ENCODE measurements at places on chromosomes 3 and 15. TPM values are rescaled to one million over a fixed set of nuclear protein-coding genes. Genes with fewer than 3 reads are reported as not detected.

GRCh38 chr3:32646761-32647160 lies 38.2 kb upstream of the CNOT10 start:
- no peak for DNase-seq

GRCh38 chr15:45641374-45641781 lies 6.5 kb downstream of the SQOR start:
- no peak for DNase-seq

DNA sequence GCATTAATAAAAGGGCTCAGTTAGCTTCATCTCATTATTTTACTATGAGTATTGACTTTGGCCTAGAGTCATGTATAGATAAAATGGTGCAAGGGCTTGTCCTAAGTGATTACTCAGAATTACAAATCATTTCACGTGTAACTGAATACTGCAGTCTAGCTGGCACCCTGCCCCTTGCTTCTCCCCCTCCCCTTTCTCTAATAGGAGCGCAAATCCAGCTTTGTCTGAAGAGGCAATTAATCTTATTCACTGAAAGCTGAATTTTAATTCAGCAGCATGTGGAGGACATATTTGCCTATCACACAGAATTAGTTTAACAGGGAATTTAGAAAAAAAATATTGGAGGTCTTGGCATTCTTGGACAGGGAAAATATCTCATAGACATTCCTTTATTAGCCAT lies 412.1 kb upstream of the DPH6 start:
- no peak for DNase-seq

DNA sequence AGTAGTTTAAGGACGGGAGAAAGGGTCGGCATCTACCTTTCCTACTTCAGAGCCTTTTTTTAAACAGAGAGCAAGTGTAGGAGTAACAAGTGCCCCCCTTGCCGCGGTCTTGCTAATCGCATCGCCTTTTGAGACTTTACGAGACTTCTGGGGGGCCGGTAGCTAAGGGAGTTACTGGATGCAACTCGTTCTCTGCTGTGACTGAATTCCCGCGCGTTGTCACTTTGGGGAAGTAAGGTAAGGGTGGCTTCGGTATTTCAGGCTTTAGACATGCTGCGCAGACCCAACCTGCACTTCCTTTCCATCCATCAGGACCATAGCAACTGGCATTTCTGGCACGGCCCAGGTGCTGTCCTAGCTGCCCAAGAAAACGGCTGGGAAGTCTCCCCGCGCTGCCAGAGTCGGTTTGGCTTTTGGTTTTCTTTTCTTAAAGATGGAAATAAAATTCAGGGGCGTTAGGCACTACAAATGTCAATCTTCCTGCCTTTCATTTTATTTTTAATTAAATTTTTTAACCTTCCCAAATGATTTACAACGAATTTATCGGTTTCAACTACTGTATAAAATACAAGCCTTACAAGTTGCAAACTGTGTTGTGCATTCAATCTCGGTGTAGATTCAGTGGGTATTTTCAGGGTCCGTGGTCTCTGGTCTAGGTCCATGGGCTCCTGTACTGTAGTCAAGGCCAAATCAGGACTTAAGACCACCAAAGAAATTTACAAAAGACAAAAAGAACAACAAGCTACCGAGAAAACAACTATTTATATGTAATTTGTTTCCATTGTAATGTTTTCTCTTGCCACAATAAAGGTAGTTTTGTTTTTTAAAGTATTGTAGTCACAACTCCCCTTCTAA lies 3.5 kb downstream of the MECOM start:
- no peak for DNase-seq

The MUC20 gene
- polyA plus RNA-seq = 0.23 TPM

The POC1A gene
- 12.1 TPM for polyA plus RNA-seq

The CCR1 gene
- polyA plus RNA-seq = not detected

GRCh38 chr3:116821371-116821770 lies 111.8 kb downstream of the TUSC7 start:
- DNase-seq = no peak

The SSUH2 gene
- polyA plus RNA-seq = not detected

DNA sequence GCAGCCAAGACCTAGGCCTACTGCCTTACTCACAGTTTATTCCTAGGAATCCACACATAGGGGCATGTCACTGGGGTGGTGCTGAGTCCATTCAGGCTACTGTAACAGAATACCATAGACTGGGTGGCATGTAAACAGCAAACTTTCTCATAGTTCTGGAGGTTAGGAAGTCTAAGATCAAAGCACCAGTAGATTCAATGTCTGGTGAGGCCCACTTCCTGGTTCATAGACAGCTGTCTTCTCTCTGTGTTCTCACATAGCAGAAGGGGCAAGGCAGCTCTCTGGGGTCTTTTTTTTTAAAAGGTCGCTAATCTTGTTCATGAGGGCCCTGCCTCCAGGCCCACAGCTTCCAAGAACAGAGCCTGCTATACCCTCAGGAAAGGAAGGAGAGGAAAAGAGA lies 113.9 kb upstream of the MANF start:
- DNase-seq = no peak

DNA sequence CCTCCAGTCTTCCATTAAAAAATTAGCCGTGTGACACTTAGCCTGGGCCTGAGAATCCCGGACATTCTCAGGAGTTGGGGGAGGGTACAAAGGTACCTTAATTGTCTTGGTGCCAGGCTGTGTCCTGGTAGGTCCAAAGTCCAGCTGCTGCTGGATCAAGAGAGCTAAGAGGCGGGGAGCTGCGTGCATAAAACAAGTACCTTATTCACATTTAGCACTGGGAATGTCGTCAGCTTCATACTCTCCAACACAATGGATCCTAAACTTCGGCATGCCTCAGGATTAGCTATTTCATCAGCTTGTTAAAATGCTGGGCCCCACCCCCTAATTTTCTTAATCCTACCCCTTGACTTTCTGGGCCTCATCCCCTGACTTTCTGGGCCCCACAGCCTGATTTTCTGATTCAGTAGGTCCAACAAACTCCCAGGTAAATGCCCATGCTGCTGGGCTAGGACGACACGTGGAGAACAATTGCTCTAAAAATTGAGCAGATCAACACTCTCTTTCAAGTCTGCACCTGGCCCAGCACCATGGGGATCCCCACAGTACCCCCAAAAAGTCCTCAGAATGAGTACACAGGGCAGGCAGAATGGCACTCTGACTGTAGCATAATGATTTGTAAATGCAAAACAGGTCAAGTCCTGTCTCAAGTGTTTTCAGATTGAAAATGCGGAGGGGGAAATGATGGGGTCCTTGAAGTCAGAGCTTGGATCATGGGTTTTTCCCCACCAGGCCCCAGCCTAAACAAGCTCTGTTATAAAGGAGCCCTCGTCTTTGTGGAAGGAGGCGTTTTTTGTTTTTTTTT lies 5.6 kb upstream of the AEN start:
- no peak for DNase-seq

GRCh38 chr15:71294251-71294910 lies 179.1 kb downstream of the THSD4 start:
- DNase-seq = no peak

- no peak for DNase-seq
Measured at GRCh38 chr3:43963208-43963607, 272.5 kb downstream of the ABHD5 start.

DNA sequence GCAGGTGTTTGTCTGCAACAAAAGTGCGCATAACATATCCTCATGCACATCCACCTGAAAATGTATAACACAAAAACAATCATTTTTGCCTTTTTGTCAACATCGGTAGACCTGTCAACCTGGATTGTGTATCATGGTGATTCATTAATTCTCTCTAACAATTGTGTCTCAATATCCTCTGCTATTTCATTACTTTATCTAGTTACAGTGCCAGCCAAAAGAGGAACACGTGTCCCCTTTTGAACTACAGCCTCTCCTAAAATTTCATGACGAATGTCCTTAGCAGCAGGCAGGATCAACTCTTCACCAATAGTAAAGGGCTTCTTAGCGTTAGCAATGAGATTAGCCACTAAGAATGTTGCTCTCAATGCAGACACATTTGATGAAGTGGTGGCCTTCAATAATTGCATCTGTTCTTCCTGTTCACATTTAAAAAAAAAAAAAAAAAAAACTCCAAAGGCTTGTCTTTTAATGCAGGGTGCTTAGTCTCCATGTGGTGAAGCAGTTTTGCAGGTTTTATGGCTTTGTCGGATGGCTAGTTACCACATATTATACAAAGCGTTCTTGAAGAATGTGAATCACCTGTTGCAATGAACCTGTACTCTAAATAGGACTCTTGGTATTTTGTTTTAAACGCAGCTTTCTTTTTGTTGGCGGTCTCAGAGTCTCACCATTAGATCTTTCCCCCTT lies 45.7 kb upstream of the MCTP2 start:
- no peak for DNase-seq
